ENCODE measurements at places on chromosomes 1 and 21.

DNA sequence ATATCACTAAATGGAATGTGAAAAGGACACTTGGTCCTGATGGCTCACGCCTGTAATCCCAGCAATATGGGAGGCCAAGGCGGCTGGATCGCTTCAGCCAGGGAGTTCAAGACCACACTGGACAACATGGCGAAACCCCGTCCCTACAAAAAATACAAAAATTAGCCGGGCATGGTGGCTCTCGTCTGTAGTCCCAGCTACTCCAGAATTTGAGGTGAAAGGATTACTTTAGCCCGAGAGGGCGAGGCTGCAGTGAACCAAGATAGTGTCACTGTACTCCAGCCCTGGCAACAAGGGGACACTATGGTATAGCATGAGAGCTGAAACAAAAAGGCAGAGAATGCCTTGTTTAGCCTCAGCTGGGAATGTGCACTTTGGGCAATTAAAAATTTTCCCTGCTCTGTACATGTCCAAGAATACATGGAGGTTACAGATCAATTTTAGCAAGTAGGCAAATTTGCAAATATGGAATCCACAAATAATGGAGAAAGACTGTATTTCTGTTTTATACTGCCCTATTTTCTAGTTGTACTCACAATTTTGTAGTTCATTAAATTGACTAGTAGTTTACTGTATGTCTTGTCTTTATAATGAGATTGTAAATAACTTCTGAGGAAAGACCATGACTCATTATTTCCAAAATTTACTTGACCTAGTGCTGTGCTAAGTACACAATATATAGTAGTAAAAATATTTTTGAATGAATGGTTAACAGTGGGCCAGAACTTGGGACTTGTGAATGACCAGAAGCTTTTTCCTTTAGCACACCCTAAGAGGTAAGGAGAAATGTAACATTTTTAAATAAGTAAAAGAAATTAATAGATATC lies 2.0 kb upstream of the ANGEL2 start:
- DNase-seq: no peak

- DNase-seq: no peak
These were observed 48.3 kb upstream of the MTR start for GRCh38 chr1:236746785-236747184.

DNA sequence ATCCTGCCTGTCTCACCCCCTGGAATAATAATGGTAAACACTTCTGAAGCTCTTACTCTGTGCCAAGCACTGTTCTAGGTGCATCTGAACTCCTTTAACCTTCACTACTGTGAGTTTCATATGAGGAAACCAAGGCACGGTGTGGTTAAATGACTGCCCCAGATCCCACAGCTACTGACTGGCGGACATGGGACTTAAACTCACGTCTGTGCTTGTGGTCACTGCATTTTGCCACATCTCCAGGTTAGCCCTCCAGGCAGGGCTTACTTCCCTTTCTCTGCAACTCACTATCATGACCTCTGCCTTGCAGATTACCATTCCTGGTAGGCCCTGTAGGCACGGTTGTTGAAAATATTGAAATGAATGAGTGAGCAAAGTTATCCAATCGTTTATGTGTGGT lies 83.4 kb downstream of the ADSS2 start:
- no peak for DNase-seq

GRCh38 chr1:42963378-42964043 lies 4.8 kb upstream of the SLC2A1 start:
- no peak for DNase-seq

DNA sequence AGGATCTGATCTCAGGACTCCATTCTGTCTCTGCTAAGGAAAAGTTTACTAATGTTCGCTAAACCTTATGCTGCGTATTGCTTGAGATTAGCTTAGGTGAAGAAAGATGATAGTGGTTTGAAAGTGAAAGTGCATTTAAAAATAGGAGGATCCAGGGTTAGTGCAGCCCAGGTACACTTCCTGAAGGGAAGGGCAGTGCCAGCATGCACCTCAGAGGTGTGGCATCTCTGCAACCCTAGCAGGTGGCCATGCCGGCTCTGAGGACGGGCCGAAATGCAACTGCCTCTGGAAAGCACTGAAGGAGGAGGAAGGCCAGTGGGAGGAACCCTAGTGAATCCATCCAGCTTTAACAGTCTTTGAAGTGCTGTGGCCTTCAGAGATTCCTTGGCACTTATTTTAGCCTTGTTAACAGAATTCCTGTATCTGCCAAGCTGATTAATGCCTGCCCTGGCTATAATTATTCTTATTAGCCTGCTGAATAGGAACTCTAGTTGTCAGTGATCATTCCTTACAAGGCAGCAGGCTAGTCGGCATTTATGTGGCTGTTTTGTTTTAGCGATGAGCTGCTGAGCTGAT lies 5.5 kb downstream of the PTGFRN start:
- no peak for DNase-seq

- DNase-seq: no peak
These were observed 5.4 kb upstream of the COQ8A start for GRCh38 chr1:226934483-226935237.

DNA sequence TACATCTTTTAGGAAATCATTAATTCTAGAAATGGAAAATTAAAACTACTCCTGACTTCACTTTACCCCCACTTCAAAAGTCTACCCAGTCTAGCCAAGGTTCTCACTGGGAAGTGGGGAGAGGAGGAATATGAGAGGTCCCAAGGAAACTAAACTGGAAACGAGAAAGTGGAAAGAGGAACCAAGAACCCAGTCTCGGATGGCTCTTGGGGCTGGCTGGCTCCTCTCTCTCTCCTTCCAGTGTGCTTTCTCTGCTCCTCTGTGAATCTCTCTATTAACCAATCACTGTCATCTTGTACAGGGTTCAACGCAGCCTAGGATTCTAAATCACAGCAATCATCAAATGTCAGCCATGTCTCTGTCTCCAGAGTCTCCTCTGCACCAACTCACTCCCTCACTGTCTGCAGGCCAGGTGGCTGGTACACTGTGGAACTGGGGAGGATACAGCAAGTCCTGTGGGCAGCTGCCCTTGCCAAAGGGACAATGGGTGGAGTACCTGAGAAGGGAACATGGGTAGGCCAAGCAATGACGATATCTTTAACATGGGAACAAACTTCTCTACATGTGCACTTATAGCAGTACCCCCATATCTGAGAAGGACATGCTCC lies 33.7 kb downstream of the GNB1 start:
- DNase-seq: no peak

- no peak for DNase-seq
These were observed 20.1 kb upstream of the COL16A1 start for GRCh38 chr1:31723828-31724359.

GRCh38 chr1:20466273-20466672 lies 19.7 kb downstream of the CAMK2N1 start:
- no peak for DNase-seq

- DNase-seq: no peak
These were observed 15.3 kb downstream of the MFSD2A start for GRCh38 chr1:39970274-39970673.

DNA sequence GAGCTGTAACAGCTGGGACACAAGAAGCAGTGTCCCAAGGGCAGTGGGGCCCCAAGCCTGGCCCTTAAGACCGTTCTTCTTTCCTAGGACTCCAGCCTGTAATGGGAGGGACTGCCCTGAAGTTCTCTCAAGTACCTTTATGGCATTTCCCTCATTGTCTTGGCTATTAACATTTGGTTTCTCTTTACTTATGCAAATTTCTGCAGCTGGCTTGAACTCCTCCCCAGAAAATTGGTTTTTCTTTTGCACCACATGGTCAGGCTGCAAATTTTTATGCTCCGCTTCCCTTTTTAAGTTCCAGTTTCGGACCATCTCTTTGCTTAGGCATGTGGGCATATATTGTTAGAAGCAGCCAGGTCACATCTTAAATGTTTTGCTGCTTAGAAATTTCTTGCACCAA lies 3.1 kb upstream of the MROH9 start:
- peak; percentile 26 for DNase-seq

DNA sequence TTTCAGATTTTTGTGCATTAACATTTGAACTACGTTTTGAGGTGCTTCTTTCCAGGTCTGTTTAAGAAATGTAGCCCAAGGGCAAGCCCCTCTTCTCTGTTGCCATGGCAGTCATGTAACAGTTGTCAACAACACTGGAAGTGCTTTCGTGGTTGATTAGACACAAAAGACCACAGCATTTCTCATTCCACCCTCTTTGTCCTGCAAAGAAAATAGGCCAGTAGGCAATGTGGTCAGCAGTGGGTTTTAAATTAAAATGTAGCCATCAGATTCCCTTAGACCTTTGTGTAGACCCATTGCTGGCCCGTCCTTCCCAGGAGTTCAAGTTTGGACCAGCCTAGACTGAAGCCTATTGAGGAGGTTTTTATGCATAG lies 35.4 kb downstream of the VANGL1 start:
- DNase-seq: no peak

DNA sequence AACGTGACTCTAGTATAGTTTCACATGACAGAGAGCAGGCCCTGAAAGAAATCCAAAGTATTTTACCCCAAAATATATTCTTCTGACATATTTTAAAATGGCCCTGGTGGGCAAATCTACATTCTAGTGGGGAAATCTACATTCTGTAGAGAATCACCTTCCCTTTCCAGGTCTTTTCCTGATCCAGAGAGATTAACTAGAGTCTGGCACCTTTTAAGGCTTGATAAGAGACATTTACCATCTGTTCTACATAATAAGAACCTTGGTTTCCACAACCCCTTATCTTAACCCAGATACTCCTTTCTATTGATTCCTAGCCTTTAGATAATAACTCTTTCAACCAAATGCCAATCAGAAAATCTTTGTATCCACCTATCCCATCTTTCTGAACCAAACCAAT lies 17.0 kb upstream of the L1TD1 start:
- DNase-seq: no peak

DNA sequence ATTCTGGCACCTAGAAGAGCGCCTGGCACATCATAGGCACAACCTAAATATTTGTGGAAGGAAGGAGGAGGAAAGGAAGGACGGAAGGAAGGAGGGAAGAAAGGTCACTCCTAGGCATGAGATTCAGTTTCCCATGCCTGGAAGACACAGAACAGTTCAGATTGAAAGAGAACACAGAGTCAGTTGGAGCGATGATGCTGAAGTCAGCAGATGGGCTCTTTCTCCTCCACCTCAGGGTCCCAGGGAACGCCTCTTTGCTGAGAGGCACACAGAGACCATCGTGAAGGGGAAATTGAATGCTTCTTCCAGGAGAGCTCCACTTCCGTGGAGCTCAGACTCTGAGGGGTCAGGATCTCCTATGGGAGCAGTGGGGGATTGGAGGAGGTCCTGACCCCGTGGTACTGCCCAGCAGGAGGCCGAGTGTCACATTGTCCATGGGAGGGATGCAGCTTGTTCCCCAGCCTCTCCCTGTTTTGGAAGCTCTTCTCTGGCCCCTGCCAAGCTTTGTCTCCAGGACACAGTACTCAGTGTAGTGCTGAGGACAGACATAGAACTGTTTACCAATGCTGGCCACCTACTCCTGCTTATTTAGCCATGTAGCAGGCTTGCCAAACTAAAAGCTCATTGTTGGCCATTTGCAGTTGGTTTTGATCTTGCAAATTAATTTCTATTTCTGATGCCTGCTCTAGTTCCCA lies 2.4 kb downstream of the MYBPHL start:
- DNase-seq: no peak

GRCh38 chr1:224799083-224799482 lies 130.4 kb upstream of the DNAH14 start:
- no peak for DNase-seq

GRCh38 chr1:14678011-14678638 lies 79.6 kb downstream of the KAZN start:
- DNase-seq: no peak

DNA sequence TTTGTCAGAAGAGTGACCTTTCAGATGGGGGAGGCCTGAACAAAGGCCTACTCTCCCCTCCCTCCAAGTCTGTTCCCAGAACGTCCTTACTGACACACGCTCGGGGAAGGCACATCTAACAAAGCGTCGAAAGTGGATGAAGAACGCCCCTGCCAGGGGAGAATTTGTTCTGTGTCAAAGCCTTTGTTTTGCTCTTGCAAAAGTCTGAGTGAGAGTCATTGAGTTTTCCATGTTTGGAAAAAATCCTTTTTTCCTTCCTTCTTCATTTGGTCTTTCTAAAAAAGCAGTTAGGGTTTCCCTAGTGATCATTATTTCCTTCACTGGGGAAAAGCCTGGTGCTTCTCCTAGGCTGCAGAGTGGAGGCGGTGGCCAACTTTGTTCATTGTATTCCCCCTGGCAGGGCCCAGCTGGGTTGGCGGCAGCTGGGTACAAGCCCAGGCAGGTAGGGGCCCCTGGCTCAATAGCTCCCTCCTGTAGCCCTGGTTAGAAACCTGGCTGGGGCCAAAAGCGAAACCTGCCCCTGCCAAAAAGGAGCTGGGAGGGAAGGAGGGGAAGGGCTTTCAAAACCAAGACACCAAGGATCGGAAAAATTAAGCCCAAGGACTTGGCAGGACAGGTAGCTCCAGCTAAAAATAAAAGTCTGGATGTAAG lies 81.1 kb downstream of the ITPKB start:
- DNase-seq: no peak

GRCh38 chr1:54486907-54487306 lies 61.1 kb upstream of the ACOT11 start:
- no peak for DNase-seq

- no peak for DNase-seq
These were observed 65.2 kb downstream of the SYT2 start for GRCh38 chr1:202645097-202645476.

DNA sequence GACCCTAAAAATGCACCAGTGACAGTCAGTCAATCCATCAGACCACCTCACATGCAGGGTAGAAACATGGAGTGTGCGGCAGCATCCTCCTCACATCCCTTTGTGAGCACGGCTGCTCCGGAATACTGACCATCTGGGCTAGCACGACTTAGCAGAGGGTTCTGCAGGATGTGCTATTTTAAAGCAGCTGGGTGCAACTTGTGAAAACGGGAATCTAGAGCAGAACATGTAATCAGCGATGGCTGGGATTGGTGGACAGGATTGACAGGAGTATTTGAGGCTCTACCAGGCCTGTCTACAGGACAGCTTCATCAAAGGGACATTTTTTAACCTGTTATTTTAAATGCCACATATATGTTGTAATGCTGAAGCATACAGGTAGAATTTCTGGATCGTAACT lies 16.8 kb upstream of the PLEKHM2 start:
- DNase-seq: no peak

DNA sequence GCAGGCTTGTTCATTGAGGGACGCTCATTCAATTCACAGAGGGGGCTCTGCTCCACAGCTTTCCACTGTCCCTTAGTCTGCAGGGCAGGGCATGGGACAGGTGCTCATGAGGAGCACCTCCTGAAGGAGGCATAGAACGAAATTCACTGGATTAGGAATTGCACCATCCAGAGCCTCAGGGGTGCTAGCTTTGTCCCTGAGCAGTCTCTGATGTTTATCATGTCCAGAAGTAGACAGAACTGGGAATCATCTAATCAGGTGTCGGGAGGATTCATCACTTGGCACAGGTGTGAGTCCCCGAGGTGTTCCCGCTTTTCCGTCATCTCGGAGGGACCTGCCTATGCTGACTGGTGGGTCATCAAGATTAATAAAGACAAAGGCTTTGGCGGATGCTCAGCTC lies 321.4 kb downstream of the AJAP1 start:
- DNase-seq: no peak

GRCh38 chr1:195591917-195592672 lies 1016.1 kb downstream of the KCNT2 start:
- DNase-seq: no peak

- DNase-seq: no peak
These were observed 33.9 kb downstream of the GALNT2 start for GRCh38 chr1:230100932-230101331.
